ENCODE measurements at places on chromosomes 5 and 9. TPM values are rescaled to one million over a fixed set of nuclear protein-coding genes. Genes with fewer than 3 reads are reported as not detected.

DNA sequence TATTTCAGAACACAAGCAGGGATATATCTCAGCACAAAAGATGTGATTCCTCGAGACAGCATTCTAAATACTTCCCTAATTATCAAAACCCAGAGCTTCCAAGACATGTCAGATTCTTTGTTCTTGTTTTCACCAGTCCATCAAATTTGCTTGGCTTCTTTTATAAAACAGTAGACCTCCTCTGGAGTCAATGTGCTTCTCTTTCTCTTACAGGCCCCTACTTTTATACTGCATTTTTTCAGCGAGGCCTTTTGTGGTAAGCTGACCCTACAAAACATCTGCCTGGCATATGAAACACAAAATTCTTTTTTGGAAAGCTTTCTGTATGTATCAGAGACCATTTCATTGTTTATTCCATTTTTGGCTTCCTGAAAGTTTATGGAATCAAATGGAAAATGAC lies 81.8 kb downstream of the ARSB start:
- no peak overlapping the region for H3K27ac ChIP-seq
- H3K4me3 ChIP-seq, result no peak overlapping the region
- DNase-seq, result no peak
- peaks cover 15% of the 10 kb centered on the region for H3K4me1 ChIP-seq
- no peaks in the 10 kb centered on the region for H3K36me3 ChIP-seq
- H3K27me3 ChIP-seq, result no peaks in the 10 kb centered on the region

DNA sequence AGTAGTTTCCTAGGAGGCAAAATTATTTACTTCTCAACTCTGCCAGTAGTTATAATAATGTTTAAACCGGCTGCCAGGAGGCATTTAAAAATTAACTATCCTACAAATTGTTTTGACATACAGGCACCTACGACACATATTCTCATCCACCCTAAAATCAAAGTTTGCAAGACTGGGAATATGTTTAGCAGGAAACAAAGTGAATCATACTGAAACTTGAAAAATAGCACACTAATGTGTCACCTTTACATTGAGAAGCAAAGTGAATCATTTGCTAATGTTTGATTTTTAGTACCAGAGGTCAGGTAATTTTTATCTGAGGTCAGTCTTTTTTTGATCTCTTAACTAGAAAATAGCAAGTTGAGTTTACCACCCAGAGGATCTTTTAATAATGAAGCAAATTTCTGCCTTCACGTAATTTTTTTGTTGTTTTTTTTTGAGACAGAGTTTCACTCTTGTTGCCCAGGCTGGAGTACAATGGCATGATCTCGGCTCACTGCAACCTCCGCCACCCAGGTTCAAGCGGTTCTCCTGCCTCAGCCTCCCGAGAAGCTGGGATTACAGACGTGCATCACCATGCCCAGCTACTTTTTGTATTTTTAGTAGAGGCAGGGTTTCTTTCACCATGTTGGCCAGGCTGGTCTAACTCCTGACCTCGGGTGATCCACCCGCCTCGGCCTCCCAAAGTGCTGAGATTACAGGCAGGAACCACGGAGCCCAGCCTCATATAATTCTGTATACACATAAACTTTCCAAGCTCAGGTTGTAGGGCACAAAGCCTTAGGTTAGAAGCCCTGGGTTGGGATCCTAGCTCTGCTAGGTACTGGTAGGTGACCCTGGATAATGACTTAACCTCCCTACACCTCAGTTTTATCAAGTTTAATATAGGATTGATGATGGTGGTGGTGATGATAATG lies 124.3 kb downstream of the UGCG start:
- no peak overlapping the region for H3K27ac ChIP-seq
- H3K27me3 ChIP-seq, result no peaks in the 10 kb centered on the region
- H3K4me1 ChIP-seq, result no peaks in the 10 kb centered on the region
- DNase-seq, result no peak
- no peak overlapping the region for H3K4me3 ChIP-seq

- no peaks in the 10 kb centered on the region for H3K36me3 ChIP-seq
- H3K27me3 ChIP-seq, result no peaks in the 10 kb centered on the region
- H3K27ac ChIP-seq, result no peak overlapping the region
Measured at GRCh38 chr9:85264695-85265094, 477.1 kb downstream of the AGTPBP1 start.

DNA sequence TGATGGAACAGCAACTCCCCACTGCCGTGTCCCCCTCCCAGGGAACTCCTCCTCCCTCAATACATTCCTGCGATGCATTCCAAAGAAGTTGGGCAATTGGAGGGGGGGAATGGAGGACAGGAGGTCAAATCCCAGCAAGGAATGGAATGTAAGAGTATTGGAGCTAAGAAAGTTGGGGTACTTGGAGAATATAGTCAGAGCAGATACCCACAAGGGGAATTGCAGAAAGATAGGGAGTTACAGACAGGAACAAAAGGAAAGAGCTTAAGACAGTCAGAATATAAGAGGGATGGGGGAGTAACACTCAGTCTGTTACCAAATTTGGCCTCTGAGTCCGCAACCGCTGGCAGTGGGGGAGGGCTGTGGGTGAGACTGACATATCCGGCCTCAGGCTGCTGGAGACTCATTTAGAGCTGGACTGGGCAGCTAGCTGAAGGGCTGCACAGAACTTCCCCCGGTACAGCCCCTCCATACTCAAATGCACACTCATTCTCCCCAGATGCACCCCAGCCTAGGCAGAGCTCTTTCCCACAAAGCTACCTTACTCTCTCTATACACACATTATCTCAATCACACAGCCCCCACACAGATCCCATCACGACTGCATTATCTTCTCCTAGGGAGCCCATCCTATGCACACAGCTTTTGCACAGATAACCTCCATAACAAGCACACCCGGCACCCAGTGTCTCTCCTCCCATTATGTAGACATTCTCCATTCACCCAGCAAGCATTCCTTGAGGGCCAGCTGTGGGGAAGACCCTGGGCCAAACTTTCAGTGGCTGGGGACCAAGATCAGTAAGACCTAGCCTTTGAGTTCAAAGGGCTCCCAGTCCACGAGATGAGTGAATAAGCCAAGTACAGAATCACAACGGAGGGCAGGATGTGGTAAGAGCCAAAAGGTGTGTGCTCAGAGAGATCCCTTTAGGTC lies 3.7 kb downstream of the TLN1 start:
- H3K4me3 ChIP-seq, result peak overlapping the region; percentile 92
- H3K4me1 ChIP-seq, result peaks cover 63% of the 10 kb centered on the region
- H3K27ac ChIP-seq, result peak overlapping the region; percentile 89
- H3K36me3 ChIP-seq, result no peaks in the 10 kb centered on the region
- H3K27me3 ChIP-seq, result no peaks in the 10 kb centered on the region

DNA sequence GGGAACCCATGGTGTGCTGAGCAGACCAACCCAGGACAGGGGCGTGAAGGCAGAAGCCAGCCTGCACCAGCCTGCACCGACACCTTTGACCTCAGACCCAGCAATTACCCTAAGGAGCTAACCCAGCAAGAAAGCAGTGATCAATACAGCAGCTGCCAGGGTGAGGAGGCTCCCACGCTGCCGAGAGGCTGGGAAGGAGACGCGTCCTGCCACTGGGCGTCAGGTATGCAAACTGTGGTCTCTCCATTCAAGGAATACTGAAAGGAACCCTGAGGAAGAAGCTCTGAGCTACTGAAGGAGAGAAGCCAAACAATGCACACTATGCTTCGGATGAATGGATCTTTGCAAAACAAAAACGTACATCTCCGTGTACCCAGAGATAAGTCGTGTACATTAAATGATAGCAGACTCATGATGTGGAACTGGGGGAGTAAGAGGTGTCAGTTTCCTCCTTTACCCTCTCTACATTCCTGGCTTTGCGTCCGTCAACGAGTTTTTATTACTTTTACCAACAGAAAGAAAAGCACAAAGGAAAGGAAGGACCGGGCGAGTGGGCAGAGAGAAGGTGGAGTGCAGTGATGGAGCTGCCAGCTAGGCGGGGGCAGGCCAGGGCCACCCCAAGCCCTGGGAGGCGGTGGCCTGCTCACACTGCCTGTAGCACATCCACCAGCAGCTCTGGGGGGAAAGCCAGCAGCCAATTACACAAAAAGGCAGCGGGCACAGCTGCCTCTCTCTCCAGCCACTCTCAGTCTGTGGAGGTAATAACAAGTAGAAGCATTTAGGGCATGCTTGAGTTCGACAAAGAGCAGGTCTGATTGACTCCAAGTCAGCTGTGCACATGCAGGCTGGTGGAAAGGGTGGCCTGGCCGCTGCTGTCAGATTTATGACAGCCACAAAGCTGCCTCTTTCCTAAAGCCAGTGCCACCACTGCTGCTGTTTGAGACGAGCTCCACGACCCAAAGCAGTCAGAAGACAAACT lies 29.3 kb downstream of the RASGEF1C start:
- H3K27ac ChIP-seq, result no peak overlapping the region
- no peak overlapping the region for H3K4me3 ChIP-seq
- H3K36me3 ChIP-seq, result no peaks in the 10 kb centered on the region
- no peak for DNase-seq

- DNase-seq, result no peak
- H3K4me3 ChIP-seq, result no peak overlapping the region
- no peaks in the 10 kb centered on the region for H3K36me3 ChIP-seq
- no peaks in the 10 kb centered on the region for H3K27me3 ChIP-seq
- H3K4me1 ChIP-seq, result peaks cover 5% of the 10 kb centered on the region
- H3K27ac ChIP-seq, result no peak overlapping the region
Measured at GRCh38 chr9:115980976-115981375, 172.6 kb upstream of the PAPPA start.

GRCh38 chr9:13956107-13956506 lies 357.8 kb downstream of the NFIB start:
- H3K4me1 ChIP-seq, result no peaks in the 10 kb centered on the region
- no peaks in the 10 kb centered on the region for H3K36me3 ChIP-seq
- no peak overlapping the region for H3K27ac ChIP-seq
- no peaks in the 10 kb centered on the region for H3K27me3 ChIP-seq

GRCh38 chr9:110040788-110041187 lies 167.2 kb downstream of the C9orf152 start:
- no peaks in the 10 kb centered on the region for H3K4me1 ChIP-seq
- DNase-seq, result no peak
- H3K36me3 ChIP-seq, result no peaks in the 10 kb centered on the region
- H3K27me3 ChIP-seq, result no peaks in the 10 kb centered on the region
- no peak overlapping the region for H3K27ac ChIP-seq
- no peak overlapping the region for H3K4me3 ChIP-seq

GRCh38 chr5:73818357-73818756 lies 192.4 kb downstream of the ARHGEF28 start:
- no peak for DNase-seq
- H3K4me1 ChIP-seq, result peaks cover 39% of the 10 kb centered on the region
- H3K4me3 ChIP-seq, result no peak overlapping the region
- no peaks in the 10 kb centered on the region for H3K36me3 ChIP-seq
- H3K27ac ChIP-seq, result no peak overlapping the region

- H3K4me1 ChIP-seq, result peaks cover 65% of the 10 kb centered on the region
- peak overlapping the region; percentile 95 for H3K27ac ChIP-seq
- DNase-seq, result no peak
- H3K36me3 ChIP-seq, result no peaks in the 10 kb centered on the region
- no peaks in the 10 kb centered on the region for H3K27me3 ChIP-seq
Measured at GRCh38 chr5:96703384-96703920, 41.3 kb downstream of the CAST start.

- no peaks in the 10 kb centered on the region for H3K27me3 ChIP-seq
- no peak for DNase-seq
- no peaks in the 10 kb centered on the region for H3K4me1 ChIP-seq
- peaks cover 5% of the 10 kb centered on the region for H3K36me3 ChIP-seq
- no peak overlapping the region for H3K27ac ChIP-seq
- H3K4me3 ChIP-seq, result no peak overlapping the region
Measured at GRCh38 chr5:9067154-9067553, 478.7 kb downstream of the SEMA5A start.

GABRB2 gene
- under 0.01 TPM for total RNA-seq

SPATA31D4 gene
- not detected for total RNA-seq

SHOC1 gene
- 0.25 TPM for total RNA-seq

CARTPT gene
- not detected for total RNA-seq

PCDHA9 gene
- total RNA-seq, result 0.25 TPM

GM2A gene
- total RNA-seq, result 71.7 TPM

ST8SIA4 gene
- 4.2 TPM for total RNA-seq

BASP1 gene
- 46.4 TPM for total RNA-seq

All from vagina (tissue), 2 donors.